Stimulated activated CD8-positive, alpha-beta memory T cell treated with anti-CD3 and anti-CD28 coated beads, Interleukin-7, amount 100 ng/mL, for 1 hour (primary cell): ENCODE measurements at places on chromosomes 5 and 9.

- no peak for DNase-seq
Measured at GRCh38 chr5:15346738-15347137, 153.2 kb upstream of the FBXL7 start.

DNA sequence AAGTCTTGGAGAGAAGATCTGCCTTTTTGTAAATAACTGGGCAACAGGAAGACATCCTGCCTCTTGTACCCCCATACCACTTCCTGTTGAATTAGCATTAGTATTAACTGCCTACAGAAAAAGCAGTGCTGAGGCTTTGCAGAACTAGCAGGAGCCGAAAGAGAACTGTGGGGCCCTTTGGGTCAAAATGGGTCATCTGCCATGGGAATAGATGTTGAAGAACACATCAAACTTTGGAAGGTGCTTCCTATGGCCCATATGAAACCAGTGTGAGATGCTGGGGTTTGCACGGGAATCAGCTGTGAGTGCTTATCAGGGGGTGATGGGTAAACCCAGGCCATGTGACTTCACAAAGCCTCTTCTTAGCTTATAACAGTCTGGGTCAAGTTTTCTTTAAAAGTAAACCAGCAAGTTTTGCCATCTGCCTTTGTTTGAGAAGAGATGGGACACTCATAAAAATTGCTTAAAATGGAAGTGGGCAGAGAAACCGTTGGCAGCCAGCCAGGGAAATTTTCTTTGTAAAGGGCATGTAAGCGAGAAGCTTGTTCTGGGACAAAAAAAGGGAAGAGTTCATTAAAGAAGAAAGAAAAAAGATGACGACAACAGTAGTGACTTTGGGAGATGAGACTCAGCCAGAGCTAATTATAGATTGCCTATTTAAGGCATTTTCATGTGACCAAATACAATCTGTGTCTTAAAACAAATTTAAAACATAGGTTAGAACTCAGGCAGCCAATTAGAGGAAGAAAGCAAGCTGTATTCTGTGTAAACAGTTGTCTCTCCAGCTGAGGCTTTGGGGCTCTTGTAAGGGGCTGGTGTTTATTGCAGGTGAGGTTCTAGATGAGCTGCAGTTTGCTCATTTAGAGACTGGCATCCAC is 4.4 kb downstream of the SLC25A25 start:
- DNase-seq, result peak; percentile 20

DNA sequence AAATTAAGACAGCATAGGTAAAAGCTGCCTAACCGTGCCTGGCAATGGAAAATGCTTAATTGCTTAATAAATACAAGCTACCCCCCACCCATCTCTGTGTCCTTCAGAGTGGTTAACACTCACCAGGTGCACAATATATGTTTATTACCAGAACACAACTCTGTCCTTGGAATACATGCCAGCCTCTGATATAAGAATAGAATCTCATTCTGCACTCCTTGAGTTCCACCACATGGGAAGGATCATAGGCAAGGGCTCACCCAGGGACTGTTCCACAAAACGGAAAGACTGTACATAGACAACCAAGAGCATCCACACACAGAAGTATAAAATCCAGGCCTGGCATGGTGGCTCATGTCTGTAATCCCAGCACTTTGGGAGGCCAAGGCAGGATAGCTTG is 91.4 kb downstream of the STRBP start:
- DNase-seq, result no peak

GRCh38 chr5:36691226-36691625 is 84.8 kb downstream of the SLC1A3 start:
- DNase-seq, result no peak

DNA sequence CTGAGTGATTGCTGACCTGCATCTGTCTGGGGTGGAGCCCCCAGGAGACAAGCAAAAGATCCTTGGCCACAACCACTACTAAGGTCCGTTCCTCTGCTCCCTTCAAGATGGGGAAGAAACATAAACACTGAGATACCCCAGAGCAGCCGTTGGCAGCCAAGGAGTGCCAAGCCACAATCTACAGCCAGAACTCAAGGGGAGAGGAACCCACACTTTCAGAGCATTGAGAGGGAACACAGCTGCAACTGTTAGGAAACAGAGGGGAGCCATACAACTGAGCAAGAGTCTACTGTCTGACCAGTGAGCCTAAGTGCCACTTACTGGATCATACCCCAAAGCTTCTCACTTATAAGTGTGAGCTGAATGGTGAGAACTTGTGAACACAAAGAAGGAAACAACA is 44.6 kb upstream of the ADRB2 start:
- no peak for DNase-seq

DNA sequence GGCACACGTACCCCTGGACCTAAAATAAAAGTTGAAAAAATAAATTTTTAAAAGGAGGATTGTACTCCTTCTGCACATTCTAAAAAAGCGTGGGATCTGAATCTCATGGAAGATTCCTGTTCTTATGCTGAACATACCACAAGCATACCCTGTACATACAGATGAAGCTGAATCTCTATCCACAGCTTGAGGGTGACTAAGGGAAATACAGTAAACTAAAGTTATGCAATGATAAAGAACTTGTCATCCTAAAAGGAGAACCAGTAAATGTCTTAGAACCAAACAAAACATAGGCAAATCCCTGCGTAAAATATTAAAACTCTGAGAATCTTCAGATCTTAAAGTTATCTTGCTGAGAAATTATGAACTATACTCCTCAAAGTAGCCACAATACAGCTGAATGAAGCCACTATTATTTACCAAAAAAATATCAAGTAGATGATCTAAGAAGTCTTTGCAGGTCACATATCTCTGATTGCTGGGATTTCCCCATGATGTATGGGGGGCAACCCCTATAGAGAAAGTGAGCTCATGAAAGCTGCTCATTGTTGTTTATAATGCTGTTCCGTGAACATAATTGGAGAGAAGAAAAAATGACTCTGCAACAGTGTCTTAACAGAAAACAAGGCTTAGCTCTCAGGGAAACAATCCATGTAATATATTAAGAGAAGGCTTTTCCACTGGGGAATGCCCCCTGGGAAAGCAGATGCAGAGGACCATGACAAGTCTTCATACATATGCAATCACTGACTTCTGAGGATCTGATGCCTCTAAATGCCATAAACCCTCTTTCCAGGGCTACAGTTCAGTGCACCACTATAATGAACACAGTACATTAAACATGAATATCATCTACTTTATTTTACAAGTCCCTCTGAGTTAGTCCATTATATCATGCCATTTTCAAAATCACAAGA is 210.1 kb downstream of the EPB41L4A start:
- no peak for DNase-seq

GRCh38 chr5:141484641-141485311 is at the start of gene PCDHGC4:
Gene PCDHGC4 (plus strand): TSS chr5:141485030. CDS start chr5:141485174, 144 bp downstream.
- DNase-seq, result no peak

GRCh38 chr5:38148021-38148625 is 110.2 kb upstream of the EGFLAM start:
- DNase-seq, result no peak

- no peak for DNase-seq
Measured at GRCh38 chr9:135508211-135508820, 7.8 kb downstream of the MRPS2 start.

GRCh38 chr5:133108481-133108921 is 56.7 kb downstream of the HSPA4 start:
- no peak for DNase-seq

GRCh38 chr9:33024126-33024965 is 727 bp upstream of the DNAJA1 start:
- DNase-seq, result no peak

GRCh38 chr5:108720391-108720790 is 27.3 kb upstream of the FER start:
- no peak for DNase-seq

GRCh38 chr5:96783326-96783725 is 24.4 kb downstream of the ERAP1 start:
- DNase-seq, result no peak

DNA sequence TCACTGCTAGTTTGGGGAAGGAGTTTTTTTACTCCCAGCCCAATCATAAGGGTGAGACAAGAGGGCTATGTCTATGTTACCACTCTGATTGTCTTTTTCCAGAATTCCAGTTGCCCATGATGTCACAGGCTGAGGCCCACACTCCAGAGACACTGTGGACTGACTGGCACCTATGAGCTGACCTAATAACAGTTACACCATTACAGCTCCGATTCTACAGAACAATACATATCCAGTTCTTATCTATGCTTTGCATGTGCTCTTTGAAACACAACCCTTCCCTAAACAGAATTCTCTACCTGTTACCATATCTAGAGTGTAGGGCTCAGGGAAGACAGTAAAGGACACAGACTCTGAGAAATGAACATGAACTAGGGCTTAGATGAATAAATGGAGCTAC is 45.7 kb upstream of the ALDOB start:
- no peak for DNase-seq

DNA sequence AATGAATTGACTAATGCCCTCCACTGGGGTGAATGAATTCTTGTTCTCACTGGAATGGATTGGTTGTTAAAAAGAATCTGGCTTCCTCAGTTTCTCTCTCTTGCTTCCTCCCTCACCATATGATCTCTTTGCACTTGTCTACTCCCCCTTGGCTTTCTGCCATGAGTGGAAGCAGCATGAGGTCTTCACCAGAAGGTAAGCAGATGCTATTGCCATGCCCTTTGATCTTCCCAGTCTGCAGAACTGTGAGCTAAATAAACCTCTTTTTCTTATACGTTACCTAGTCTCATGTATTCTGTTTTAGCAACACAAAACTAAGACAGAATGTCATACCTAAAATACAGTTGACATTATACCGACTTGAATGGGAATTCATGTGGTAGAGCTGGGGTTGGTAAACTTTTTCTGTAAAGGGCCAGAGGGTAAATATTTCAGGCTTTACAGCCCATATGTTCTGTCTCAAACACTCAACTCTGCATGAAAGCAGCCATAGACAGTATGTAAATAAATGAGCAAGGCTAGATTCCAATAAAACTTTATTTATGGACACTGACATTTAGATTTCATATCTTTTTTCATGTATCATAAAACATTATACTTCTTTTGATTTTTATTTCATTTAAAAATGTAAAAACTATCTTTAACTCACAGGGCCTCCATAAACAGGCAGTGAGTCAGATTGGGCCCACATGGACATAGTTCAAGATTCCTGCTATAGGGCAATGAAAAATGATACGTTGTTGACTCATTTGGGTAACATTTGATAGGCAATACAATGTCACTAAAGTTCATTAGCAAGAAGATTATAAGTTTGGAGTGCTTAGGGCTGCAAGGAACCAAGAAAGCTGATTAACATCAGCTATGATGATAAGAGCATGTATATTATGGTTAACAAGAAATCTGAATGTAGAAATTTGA is 79.4 kb upstream of the TLE4 start:
- DNase-seq, result no peak
